ENCODE measurements at places on chromosomes 6 and 20.

DNA sequence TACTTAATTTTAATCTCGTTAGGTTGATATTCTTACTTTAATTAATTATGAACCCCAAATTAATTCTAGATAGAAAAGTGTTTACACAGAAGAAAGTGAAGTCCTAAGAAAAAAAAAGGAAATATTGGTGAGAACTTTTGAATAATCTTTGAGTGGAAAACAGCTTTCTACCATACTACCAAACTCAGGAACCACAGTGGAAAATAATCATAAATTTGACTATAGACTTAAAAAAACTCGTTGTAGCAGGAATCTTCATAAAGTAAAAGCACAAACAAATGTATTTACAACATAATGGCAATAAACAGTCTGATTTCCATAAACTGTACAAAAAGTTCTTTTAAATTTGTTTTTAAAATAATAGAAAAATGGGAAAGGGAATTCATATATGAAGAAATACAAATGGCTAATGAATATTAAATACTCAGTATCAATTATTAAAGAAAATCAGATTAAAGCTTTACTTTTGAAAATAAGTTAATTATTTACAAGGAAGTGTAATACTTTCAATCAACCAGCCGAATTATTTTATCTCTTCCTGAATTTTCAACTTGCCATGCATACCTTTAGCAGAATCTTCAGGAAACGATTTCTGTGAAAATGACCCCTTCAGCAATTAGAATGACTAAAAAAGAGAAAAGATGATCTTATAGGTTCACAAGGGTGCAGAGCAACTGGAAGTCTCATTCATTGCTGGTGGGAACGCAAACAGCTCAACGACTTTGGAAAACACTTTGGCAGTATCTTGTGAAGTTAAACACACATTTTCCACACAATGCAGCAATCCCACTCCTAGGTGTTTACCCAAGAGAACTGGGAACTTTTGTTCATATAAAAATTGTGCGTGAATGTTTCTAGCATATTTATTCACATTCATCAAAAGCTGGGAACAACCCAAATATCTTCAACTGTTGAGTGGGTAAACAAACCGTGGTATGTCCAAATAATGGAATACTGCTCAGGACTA, 38.5 kb upstream of the BMP6 start:
- no peak for DNase-seq
- H3K36me3 ChIP-seq = no peaks in the 10 kb centered on the region
- H3K27ac ChIP-seq = no peak overlapping the region
- no peak overlapping the region for H3K4me3 ChIP-seq

DNA sequence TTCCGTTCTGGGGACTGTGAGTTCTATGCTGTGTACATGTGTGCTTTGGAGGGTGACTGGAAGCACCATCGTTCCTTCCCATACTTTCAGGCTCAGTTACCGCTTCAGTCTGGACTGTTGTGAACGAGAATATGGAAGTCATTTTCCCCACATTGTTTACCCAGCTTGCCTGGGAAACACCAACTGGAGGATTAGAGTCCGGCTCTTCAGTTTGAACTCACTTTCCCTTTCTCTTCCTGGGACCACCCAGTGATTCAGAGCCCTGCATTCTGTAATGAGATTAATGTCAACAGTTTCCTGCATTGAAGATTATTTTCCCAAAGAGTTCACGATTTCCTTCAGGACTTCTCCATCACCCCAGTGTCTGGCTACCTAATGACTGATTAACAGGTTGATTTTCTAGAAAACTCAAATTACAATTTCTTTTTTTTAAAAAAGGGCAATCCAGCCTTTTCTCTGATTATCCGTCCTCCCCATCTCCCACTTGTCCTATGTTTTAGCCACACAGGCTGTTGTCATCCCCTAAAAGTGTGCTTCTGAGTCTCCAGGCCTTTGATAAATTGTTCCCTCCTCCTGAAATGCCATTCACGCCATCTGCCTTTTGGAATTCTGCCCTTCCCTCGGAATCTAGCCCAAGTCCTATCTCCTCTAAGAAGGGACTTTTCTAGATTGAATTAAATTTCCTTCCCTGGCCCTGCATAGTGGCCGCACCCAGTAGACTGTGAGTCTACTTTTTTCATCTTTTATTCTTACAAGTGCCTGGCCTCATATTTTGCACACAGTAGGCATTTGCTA, 3.3 kb upstream of the TAGAP start:
- no peaks in the 10 kb centered on the region for H3K36me3 ChIP-seq
- H3K4me1 ChIP-seq = peaks cover 65% of the 10 kb centered on the region
- H3K4me3 ChIP-seq = no peak overlapping the region
- peak; percentile 70 for DNase-seq

DNA sequence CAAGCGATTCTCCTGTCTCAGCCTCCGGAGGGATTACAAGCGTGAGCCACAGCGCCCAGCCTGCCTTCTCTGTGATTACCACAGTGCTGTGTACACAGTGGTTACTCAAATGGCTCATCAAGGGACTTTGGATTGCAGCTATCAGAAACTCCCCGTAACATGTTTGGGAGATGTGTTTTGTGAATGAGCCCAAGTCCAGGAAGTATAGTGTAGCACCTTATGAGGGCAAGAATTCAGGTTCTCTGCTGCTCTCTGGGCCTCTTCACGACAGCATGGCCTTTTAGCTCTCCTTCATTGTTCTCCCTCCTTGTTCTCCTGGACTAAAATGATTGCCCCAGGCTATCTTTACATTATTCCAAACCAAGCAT, 34.1 kb upstream of the RPL7L1 start:
- no peaks in the 10 kb centered on the region for H3K27me3 ChIP-seq
- H3K36me3 ChIP-seq = peaks cover 4% of the 10 kb centered on the region
- H3K4me3 ChIP-seq = no peak overlapping the region
- H3K4me1 ChIP-seq = no peaks in the 10 kb centered on the region
- DNase-seq = no peak

- no peaks in the 10 kb centered on the region for H3K27me3 ChIP-seq
- H3K4me1 ChIP-seq = peaks cover 12% of the 10 kb centered on the region
- H3K4me3 ChIP-seq = peak overlapping the region; percentile 82
- H3K36me3 ChIP-seq = peaks cover 36% of the 10 kb centered on the region
Measured at GRCh38 chr6:117601811-117602150, 530 bp downstream of the GOPC start.

- no peak overlapping the region for H3K27ac ChIP-seq
- H3K4me3 ChIP-seq = no peak overlapping the region
- H3K27me3 ChIP-seq = no peaks in the 10 kb centered on the region
- H3K36me3 ChIP-seq = no peaks in the 10 kb centered on the region
- DNase-seq = no peak
Measured at GRCh38 chr6:37513576-37513975, 13.9 kb upstream of the CCDC167 start.

DNA sequence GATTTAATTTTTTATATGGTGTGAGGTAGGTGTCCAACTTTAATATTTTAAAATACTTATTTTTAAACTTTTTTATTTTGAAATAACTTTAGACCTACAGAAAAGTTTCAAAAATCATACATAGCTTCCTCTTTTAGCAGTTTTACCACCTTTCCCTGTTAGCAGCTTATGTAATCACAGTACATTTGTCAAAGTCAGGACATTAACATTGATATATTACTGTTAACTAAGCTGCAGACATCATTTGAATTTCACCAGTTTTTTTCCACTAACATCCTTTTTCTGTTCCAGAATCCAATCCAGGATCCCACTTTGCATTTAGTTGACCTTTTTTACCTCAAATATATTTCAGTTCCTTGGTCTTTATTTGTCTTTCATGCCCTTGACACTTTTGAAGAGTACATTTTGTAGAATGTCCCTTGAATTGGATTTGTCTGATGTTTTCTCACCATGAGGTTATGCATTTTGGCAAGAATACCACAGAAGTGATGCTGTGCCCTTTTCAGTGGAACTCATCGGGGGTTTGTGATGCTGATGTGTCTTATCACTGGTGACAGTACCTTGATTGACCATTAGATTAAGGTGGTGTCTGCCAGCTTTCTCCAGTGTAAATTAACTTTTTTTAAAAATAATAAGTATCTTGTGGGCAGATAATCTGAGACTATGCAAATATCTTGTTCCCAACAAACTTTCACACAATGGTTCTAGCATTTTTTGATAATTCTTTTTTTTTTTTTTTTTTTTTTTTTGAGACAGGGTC, 33.4 kb downstream of the TTLL9 start:
- no peak overlapping the region for H3K4me3 ChIP-seq
- no peaks in the 10 kb centered on the region for H3K36me3 ChIP-seq
- H3K27me3 ChIP-seq = no peaks in the 10 kb centered on the region
- H3K4me1 ChIP-seq = no peaks in the 10 kb centered on the region
- no peak overlapping the region for H3K27ac ChIP-seq
- DNase-seq = no peak

Measured in SJSA1 (cell line).